Heart right ventricle (tissue), 16 donors: ENCODE measurements at places on chromosomes 2 and 18. TPM values are rescaled to one million over a fixed set of nuclear protein-coding genes. Genes with fewer than 3 reads are reported as not detected.

GRCh38 chr18:26631135-26631534 lies 82.8 kb upstream of the KCTD1 start:
- no peak for DNase-seq

The HTR2B gene
- polyA plus RNA-seq = 0.25 TPM

The EVA1A gene
- 0.73 TPM for polyA plus RNA-seq

The SCTR gene
- 1.4 TPM for polyA plus RNA-seq

DNA sequence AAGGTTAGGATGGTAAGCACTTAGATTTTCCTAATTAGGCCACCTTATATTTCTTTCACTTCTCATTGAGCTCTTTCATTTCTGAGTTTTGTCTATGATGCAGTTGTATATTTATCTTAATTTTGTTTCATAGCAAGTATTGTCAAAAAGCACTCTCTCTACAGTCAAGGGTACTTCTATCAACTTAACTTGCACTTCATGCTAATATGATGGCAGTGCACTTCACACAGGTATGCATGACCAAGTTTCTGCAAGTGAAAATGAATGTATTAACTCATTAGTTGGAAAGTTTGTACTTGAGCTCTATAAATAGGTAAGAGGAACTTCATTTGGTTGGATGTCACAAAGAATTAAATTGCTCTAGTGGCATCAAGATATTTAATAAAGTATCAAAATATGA lies 51.5 kb upstream of the CDH19 start:
- DNase-seq = no peak
